ENCODE measurements at places on chromosomes 3 and 15. TPM values are rescaled to one million over a fixed set of nuclear protein-coding genes. Genes with fewer than 3 reads are reported as not detected.

- no peak for DNase-seq
Observed at GRCh38 chr3:156360963-156361362, 194.0 kb downstream of the SSR3 start.

DNA sequence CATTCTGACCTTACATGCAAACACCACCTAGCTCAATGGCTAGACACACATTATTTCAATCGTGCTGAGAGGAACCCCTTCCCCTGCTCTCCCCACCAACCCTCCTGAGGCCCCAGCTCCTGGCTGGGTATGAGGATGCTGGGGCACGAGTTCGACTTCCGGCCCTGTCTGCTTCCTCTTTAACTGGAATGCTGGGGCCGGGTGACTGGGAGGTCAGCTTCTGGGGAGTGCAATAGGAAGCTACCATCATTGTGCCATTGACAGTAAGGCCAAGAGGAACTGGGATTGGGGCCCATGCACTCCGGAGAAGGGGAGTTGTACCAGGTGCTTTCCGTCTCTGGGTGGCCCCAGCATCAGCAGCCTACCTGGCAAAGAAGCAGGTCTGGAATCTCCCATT, 15.6 kb upstream of the TLE3 start:
- no peak for DNase-seq

GRCh38 chr3:62546266-62546665, 172.9 kb upstream of the FEZF2 start:
- no peak for DNase-seq

Gene CYP8B1
- not detected for polyA plus RNA-seq

Gene CLDN16
- polyA plus RNA-seq = 3.8 TPM
